Naive thymus-derived CD4-positive, alpha-beta T cell (primary cell): ENCODE measurements at places on chromosomes 6 and 20. TPM values are rescaled to one million over a fixed set of nuclear protein-coding genes. Genes with fewer than 3 reads are reported as not detected.

The COX4I2 gene
- not detected for total RNA-seq

GRCh38 chr6:164928728-164929407 lies 380.5 kb downstream of the C6orf118 start:
- no peak for DNase-seq

GRCh38 chr6:15218401-15218800 lies 27.5 kb upstream of the JARID2 start:
- DNase-seq = no peak

- DNase-seq = no peak
Measured at GRCh38 chr6:167227984-167228383, 63.1 kb upstream of the UNC93A start.

The VWA7 gene
- total RNA-seq = 0.76 TPM

DNA sequence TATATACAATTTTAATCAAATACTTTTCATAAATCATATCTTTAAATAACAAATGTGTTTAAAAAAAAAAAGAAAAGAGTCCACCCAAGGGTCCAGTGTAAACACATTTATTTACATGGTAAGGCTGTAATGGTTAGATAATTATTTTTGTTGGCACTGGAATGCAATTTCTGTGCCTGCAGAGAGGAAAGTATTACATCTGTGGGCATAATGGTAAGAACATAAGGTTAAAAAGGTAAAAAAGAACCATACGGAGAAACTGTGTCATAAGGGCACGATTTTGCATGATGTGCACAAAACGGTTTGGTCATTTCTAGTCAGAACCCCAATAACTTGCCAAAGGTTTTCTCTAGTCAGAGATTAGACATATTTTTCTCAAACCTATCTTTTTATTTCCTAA lies 54.3 kb downstream of the RWDD2A start:
- no peak for DNase-seq

The ZBTB12 gene
- total RNA-seq = 2.5 and 2.8 TPM in 2 replicates

DNA sequence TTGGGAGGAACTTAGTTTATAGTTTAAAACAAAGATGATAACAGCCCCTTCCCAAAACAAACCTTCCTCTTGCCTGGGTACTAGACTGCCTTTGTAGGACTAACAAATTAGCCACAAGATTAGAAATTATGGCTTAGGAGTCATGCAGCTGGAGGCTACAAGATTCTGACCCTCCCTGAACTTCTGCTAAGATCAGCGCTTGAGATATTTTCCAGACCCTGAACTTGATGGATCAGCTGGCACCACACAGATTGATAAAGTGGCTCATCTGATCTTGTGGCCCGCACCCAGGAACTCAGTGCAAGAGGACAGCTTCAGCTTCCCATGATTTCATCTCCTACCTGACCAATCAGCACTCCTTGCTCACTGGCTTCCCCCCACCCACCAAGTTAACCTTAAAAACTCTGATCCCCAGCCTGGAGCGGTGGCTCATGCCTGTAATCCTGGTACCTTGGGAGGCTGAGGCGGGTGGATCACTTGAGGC lies 5.9 kb upstream of the SERINC3 start:
- DNase-seq = no peak

GRCh38 chr20:1657556-1658334 lies at the start of gene SIRPG:
Gene SIRPG, minus strand, starts transcription at chr20:1657779. Its CDS starts 65 bp downstream, at chr20:1657714.
- DNase-seq = peak; percentile 48

GRCh38 chr20:9422321-9423057 lies 91.9 kb upstream of the LAMP5 start:
- DNase-seq = no peak

- DNase-seq = no peak
Measured at GRCh38 chr6:128162423-128162822, 261.6 kb upstream of the THEMIS start.

The GPR6 gene
- total RNA-seq = not detected

GRCh38 chr6:56246881-56247653 lies at the start of gene COL21A1:
Gene COL21A1, minus strand, starts transcription at chr6:56247580. Its CDS starts 64,962 bp downstream, at chr6:56182618.
- DNase-seq = no peak

DNA sequence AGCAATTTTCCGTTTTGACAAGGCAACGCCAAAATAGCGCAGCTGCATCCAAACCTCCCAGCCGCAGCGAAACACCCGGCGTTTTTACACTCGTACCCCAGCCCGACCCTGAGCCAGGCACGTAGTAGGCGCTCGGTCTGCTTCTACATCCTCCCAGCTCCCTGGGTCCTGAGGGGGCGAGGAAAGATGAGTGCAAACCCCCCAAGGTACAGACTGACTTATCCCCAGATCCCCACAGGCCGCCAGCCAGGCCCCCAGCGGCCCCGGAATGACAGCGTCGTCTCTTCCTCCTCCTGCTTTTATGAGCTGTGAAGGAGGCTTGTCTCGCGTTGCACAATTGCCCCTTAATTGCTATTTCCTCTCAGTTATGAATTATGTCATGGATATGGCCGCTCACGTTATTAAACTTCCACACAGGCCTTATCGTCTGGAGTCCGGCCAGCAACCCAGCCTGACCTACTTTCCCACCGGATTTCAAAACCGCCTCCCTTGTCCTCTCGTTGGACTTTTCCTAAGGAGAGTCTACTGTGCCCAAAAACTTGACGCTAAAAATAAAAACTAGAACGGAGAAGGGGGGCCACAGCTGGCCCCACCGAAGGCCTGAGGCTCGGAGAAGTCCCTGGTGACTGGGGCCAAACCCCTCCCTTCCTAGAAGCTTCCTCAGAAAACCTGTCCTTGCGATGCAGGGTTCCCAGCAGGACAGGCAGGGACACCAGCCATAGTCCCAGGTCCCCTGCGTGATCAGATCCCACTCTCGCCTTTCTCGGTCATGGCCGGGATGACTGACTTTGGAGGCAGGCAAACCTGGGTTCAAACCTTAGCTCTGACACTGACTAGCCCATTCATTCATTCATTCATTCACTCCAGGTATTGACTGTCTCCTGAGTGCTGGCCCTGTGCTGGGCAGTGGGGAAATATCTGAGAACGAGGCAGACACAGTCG lies 130.9 kb upstream of the PTPN1 start:
- no peak for DNase-seq

GRCh38 chr20:48722002-48722731 lies 105.6 kb downstream of the PREX1 start:
- no peak for DNase-seq

GRCh38 chr20:58096880-58097423 lies 131.5 kb downstream of the ANKRD60 start:
- no peak for DNase-seq

The SPDEF gene
- not detected for total RNA-seq

DNA sequence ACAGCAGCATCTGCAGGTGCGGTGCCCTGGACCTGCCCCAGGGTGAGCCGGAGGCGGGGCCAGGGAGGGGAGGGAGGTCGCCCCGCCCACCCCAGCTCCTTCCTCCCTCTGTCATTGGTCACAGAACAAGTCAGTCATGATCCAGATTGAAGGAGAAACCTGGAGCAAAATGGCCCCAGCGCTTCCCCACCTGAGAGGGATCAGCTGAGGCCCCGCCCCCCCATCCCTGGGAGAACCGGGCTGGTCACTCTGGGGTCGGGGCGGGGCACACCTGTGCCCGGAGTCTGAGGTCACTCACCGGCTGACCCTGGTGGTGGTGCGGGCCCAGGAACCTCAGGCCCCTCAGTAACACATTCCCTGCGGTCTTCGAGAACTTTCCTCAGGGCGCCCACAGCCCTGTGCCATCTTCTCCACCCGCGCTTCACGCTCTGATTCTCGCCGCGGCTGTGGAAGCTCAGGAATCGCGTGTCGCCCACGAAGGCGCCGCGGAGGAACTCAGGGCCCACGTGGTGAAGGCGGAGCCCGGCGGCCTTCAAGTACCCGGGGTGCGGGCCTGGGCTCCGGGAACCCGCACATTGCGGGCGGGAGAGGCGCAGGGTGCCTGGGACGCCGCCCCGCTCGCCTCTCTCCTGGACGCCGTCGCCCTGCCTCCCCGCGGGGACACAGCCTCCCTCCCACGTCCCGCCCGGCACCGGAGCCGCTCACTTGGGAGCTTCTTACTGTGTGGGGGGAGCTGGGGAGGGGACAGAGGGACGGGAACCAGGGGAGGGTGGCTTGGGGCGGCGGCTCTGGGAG lies 36.4 kb upstream of the HLA-C start:
- peak; percentile 80 for DNase-seq

DNA sequence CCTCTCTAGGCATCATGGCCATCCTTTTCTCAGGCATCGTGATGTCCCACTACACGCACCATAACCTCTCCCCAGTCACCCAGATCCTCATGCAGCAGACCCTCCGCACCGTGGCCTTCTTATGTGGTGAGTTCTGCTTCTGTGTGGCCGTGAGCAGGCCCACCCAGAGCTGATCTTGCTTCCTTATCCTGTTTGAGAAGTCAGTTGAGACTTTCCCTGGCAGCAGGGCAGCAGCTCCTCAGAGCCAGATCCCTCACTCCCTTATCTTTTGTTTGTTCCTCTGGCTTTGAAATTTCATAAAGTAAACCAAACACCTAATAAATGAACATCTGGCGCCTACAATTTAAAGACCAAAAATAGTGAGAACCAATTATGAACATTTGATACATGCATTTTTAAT lies 40.6 kb downstream of the SPATA2 start:
- no peak for DNase-seq

GRCh38 chr20:63979229-63979556 lies 249 bp downstream of the SAMD10 start:
- no peak for DNase-seq

DNA sequence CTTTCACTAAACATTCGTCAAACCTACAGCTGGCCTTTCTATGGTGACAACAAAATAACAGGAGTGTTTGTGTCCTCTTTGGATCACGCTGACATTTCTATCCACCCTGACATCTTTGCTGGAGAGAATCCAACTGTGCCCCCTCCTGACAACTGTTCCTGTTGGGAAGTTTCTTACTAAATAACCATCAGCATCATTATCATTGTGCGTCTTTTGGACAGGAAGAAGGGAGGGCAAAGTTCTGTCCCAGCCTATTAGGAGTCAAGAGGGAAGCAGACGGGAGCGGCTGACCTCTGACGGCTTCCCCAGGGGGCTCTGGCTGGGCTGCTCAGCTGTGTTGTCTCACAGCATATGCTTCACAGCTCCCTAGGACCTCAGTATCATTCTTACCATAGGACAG lies 195.9 kb upstream of the SULF2 start:
- no peak for DNase-seq

DNA sequence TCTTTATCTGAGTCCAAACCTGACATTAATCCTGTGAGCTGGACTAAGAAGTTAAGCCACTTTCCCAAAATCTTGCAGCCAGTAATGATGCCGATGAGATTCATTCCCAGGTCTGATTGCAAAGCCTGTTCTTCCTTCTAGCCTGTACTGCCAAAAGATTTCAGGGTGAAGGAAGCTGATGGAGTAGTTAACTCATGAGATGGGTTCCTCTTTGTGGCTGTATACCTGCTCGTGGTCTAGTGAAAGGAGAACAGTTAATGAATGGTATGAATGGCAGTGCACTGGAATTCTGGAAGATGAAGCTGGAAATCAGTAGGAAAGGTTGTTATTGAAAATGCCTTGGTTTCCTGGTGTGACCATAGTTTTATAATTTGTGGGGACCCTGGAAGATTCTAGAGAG lies 112.0 kb downstream of the FYN start:
- no peak for DNase-seq

The PPP1R3G gene
- total RNA-seq = not detected

- no peak for DNase-seq
Measured at GRCh38 chr20:52130406-52130805, 61.2 kb downstream of the ZFP64 start.

The KHDRBS2 gene
- 0.37 TPM for total RNA-seq

The SLC35D3 gene
- total RNA-seq = not detected in 2 replicates
